ENCODE measurements at places on chromosomes 4 and X.

- DNase-seq: no peak
These were observed 906.5 kb downstream of the FAT4 start for GRCh38 chr4:126221282-126221681.

GRCh38 chr4:48361012-48361400 lies 19.7 kb downstream of the SLAIN2 start:
- DNase-seq: no peak

DNA sequence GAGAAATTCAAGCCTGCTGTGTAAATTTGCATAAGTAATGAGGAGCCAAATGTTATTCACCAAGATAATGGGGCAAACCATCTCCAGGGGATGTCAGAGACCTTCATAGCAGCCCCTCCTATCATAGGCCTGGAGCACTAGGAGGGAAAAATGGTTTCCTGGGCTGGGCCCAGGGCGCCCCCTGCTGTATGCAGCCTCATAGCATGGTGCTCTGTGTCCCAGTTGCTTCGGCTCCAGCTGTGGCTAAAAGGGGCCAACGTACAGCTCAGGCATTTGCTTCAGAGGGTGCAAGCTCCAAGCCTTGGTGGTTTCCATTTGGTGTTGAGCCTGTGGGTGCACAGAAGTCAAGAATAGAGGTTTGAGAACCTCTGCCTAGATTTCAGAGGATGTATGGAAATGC lies 859.3 kb downstream of the RPA4 start:
- DNase-seq: no peak

GRCh38 chrX:118522230-118522926 lies 26.8 kb downstream of the DOCK11 start:
- no peak for DNase-seq

- DNase-seq: no peak
These were observed 347.5 kb downstream of the NKX6-1 start for GRCh38 chr4:84151574-84151973.
